ENCODE measurements at places on chromosomes 1 and 21. TPM values are rescaled to one million over a fixed set of nuclear protein-coding genes. Genes with fewer than 3 reads are reported as not detected.

Gene PIK3C2B
- 9.0 TPM for polyA plus RNA-seq

Gene LRRC3
- 1.1 TPM for polyA plus RNA-seq

Gene CLCC1
- polyA plus RNA-seq: 17.7 TPM

Gene TRIM67
- 0.26 TPM for polyA plus RNA-seq

Gene DMRTA2
- 0.13 TPM for polyA plus RNA-seq

Gene BMP8B
- 2.3 TPM for polyA plus RNA-seq

Gene BCL2L15
- 2.1 TPM for polyA plus RNA-seq

Gene MYOC
- not detected for polyA plus RNA-seq

Gene OLIG2
- polyA plus RNA-seq: not detected

Gene LCK
- not detected for polyA plus RNA-seq

Gene SHISA4
- polyA plus RNA-seq: 15.0 TPM

Gene SPRR5
- not detected for polyA plus RNA-seq

Gene WRAP73
- polyA plus RNA-seq: 15.4 TPM

Gene ACKR1
- not detected for polyA plus RNA-seq

Gene KCNE2
- polyA plus RNA-seq: not detected

Gene S100A1
- polyA plus RNA-seq: 0.67 TPM

Gene NUP210L
- not detected for polyA plus RNA-seq

Gene CFAP45
- polyA plus RNA-seq: 0.87 TPM

Gene IFI44L
- polyA plus RNA-seq: 0.05 TPM

DNA sequence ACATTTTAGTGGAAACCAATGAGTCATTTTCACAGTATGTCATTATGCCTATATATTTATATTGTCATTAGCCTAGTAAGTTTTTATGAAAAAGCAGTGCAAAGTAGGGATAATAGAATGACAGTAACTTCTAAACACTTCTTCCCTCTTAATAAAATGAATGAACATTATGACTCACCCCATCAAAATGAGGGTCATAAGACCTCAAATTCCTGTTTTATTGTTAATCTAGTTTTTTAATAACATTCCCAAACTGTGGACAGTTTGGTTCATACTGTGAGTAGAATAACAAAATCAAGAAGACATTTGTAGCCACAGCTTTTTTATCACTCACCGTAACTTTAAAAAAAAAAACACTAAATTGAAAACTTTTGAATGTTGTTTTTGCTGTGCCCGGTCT is 160.5 kb downstream of the LRRC40 start:
- DNase-seq: no peak

DNA sequence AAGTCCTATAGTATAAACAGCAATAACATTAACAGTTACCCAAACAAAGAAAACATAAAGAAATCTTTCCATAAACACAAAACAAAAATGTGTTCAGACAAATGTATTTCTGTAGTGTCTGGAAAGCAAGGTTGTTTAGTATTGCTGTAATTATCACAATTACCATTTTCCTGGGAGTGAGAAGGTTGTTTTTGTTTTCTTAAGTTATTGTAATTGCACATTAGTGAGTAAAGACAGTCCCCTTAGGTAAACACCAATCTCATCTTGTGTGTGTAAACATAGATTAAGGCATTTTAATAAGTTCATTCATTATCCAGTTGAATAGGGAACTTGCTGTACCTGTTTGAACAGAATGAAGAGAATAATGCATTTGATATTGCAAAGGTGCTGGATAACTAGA is 356.9 kb upstream of the ADGRL4 start:
- DNase-seq: no peak

DNA sequence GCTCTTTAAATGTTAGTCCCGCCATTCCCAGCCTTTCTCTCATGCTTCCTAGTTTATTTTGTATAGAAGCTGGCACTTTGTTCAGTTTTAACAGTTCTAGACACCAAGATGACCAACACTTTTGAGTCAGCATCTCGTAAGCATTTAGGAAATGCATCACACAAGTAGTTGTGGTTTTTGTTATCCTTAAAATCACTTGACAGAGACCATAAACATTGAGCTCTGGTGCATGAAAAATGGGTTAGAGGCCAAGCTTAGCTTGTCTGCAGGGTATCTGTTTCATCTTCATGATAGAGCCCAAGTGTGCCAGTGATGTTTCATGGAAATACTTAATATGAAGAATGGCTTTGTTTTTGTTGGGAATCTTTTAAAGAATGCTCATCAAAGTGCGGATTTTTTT is 159.7 kb downstream of the DISP1 start:
- no peak for DNase-seq

DNA sequence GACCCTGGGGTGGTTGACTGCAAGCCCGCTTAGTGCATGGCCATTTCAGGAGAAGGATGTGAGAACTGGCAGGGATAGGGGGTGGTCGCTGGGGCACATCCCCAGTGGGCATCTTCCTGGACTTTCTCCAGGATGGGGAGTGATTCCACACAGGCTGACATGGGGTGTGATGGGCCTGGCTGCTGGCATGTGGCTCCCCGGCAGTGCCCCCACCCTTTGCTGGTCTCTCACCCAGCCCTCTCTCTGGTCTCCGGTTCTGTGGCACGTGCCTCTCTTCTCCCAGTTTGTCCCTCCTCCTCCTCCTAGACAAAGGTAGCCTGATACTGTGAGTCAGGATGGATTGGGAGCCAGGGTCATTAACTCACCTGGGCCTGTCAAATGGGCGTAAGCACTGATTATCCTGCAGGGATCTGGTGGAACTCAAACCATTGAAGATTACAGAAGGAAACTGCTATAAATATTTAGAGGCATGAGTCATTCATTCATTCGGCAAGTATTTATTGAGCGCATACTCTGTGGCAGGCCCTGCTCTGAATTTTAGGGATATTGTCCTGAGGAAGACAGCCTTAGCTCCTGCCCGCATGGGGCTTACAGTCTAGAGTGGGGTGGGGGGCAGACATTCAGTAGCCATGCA is 23.6 kb upstream of the EPS8L3 start:
- no peak for DNase-seq

- peak; percentile 22 for DNase-seq
These were observed 1.1 kb downstream of the PRRX1 start for GRCh38 chr1:170664828-170665612.

- DNase-seq: no peak
These were observed 50.8 kb upstream of the ACTRT2 start for GRCh38 chr1:2970311-2971071.

GRCh38 chr1:58699011-58699762 is 675 bp downstream of the MYSM1 start:
- no peak for DNase-seq

GRCh38 chr1:229368347-229368746 is 25.5 kb upstream of the CCSAP start:
- no peak for DNase-seq

- no peak for DNase-seq
These were observed 100.2 kb upstream of the IPO9 start for GRCh38 chr1:201728731-201729130.

- DNase-seq: no peak
These were observed 758 bp upstream of the ATAD3B start for GRCh38 chr1:1470626-1471388.

- no peak for DNase-seq
These were observed 4.2 kb downstream of the B3GALT6 start for GRCh38 chr1:1236176-1236763.

DNA sequence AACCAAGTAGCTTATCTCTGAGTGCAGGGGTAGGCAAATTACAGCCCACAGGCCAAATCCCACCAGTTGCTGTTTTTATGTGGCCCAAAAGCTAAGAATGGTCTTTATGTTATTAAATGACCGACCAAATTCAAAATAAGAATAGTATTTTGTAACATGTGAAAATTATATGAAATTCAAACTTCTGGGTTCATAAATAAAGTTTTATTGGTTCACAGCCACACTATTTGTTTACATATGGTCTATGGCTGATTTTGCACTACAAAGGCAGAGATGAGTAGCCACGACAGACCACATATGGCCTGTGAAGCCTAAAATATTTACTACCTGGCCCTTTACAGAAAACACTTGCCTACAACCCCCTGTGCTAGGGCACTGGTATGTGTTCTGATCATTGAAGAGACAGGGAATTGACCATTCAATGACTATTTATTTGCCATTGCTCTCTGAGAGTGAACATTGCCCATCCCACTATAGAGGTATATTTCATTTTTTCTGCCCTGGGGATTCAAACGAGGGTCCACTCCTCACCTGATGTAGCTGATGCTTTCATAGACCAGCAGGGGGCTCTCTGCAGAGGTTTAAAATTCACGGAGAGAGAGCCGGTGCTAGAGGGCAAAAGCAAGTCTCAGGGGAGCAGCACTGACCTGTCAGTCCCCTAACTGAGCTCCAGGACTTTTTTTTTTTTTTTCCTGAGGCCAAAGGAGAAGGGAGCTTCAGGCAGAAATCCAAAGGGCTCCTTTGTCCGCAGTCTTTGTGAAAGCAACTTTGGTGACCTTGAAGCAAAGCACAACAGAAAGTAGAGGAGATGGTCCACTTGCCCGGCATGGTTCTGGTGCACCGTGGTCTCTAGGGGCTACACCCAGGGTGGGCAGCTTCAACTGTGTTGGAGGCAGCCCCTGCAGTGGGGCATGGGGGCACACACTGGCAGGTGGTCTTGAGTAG is 7.3 kb upstream of the GNL2 start:
- DNase-seq: peak; percentile 56

DNA sequence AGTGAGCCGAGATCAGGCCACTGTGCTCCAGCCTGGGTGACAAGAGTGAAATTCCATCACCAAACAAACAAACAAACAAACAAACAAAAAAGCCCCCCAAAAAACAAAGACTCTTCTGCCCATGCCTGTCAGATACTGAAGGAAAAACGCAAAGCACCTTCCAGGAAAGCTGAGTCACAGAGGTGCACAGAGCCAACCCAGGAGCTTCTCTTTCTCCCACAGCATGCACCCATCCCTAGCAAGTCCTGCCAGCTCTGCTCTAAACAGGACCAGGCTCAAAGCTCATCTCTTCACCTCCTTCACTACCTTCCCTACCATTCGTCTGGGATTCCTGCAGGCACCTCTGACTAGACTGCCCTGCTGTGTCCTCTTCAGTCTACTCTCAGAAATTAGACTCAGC is 46.5 kb downstream of the ETS2 start:
- DNase-seq: no peak

DNA sequence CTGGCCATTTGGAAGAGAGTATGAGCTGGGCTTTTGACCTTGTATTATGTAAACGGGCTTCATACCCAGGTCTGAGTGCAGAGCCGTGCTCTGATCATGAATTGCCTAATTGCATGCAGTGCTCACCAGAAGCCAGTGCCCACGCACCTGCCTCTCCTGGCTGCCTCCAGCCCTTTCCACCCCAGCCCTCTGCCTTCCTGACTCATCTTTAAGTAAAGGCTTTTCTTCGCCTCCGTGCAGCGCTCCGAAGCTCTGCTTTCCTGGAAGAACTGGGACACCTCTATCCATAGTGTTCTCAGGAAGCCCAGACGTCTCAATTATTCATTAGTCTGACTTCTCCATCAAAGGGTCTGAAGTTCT is 413.7 kb downstream of the PTPRU start:
- no peak for DNase-seq

GRCh38 chr21:45721671-45722070 is 78.1 kb downstream of the PCBP3 start:
- no peak for DNase-seq

- DNase-seq: peak; percentile 46
These were observed 75.8 kb downstream of the FHAD1 start for GRCh38 chr1:15322648-15323350.

DNA sequence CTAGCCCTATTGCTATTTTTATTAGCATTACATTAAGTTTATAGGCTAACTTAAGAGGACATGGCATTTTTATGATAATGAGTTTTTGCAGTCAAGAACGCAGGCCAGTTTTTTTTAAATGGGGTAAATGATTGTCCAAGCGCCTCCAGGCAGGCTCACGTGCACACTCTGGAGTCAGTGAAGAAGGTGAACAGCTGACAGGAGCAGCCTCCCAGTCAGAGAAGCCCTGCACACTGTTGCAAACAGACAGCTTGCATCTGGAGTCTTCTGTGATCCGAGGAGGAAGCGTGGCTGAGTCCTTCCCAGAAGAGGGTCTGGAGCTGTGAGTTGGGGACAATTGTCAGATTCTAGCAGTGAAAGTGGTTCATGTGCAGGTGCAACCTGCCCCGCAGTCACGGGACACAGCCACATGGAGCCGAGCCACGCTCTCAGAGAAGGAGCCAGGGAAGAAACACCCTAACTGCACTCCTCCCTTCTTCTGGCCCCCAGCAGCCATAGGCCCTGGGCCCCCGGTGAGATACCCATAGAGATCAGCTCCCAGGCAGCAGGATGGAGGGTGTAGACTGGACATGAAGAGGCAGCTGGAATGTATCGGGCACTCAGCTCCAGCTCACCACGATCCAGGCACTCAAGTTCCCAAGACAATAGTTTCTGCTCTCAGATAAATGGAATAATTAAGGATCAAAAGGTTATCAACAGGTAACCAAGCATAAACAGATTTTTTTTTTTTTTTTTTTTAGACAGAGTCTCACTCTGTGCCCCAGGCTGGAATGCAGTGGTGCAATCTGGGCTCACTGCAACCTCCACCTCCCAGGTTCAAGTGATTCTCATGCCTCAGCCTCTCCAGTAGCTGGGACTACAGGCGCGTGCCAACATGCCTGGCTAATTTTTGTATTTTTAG is 26.4 kb downstream of the CAPN2 start:
- no peak for DNase-seq

- DNase-seq: no peak
These were observed 280.5 kb upstream of the CAMK1G start for GRCh38 chr1:209302779-209303568.

DNA sequence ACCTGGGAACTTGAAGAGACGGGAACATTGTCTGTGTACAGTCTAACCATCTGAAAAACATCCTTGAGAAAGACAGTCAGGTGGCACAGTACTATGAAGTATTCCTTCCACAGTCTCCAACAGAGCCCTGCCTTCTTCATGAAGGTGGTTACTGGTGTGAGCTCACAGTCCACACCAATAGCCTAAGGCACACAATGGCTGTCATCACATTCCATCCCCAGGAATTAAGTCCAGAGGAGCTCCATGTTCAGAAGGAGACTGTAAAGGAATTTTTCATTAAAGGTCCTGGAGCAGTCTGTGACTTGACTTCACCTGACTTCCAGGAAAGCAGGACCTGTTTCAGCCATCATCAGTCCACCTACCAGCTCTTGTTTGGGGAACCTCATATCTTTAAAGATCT is 180.2 kb downstream of the C1orf21 start:
- DNase-seq: no peak

DNA sequence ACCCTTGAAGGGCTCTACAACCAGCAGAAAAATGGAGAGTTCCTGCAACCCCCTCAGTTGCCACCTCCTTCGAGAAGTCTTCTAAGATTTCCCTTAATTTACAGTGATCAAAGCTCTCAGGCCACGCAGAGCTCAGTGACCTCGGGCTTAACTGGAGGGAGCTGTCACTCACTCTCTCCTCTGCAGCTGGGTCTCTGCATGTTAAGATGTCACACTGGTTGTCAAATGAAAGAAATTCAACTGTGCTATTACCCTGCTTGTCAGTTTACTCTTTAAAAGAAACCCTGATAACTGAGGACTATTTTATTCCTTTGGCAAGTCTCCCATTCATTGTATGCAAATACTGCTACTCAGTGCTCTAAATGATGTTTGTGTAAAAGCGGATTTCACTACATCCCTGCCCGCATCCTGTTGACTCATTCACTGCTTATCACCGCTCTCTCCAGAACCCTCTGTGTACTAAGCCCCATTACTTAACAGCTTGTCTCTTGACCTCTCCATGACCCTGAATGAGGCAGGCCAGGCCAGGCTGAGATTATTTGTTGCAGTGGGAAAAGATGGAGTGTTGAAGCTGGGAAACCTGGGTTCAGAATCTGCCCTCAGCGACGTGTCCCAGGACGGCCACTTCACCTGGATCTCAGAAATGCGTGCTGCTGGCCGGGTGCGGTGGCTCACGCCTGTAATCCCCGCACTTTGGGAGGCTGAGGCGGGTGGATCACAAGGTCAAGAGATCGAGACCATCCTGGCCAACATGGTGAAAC is 13.7 kb downstream of the DHRS3 start:
- peak; percentile 86 for DNase-seq

All from A549 (cell line).